ENCODE measurements at places on chromosomes 7 and 10.

DNA sequence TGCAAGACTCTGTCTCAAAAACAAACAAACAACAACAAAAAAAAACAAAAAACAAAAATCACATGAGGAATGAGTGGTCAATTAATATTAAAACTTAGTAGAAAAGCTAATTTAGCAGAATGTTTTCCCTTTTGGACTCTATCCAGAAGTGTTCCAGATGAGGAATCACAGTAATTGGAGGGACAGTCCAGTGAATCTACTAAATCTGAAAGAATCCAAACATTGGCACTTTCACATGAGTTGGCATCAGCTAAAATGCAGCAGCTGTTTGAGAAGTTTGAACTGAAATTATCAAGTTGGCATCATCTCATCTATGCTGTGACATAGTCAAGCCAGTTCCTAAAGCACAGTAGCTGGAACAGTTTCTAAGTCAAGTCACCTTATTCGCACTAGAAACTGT lies 367.8 kb downstream of the PPP1R3A start:
- no peak for DNase-seq

DNA sequence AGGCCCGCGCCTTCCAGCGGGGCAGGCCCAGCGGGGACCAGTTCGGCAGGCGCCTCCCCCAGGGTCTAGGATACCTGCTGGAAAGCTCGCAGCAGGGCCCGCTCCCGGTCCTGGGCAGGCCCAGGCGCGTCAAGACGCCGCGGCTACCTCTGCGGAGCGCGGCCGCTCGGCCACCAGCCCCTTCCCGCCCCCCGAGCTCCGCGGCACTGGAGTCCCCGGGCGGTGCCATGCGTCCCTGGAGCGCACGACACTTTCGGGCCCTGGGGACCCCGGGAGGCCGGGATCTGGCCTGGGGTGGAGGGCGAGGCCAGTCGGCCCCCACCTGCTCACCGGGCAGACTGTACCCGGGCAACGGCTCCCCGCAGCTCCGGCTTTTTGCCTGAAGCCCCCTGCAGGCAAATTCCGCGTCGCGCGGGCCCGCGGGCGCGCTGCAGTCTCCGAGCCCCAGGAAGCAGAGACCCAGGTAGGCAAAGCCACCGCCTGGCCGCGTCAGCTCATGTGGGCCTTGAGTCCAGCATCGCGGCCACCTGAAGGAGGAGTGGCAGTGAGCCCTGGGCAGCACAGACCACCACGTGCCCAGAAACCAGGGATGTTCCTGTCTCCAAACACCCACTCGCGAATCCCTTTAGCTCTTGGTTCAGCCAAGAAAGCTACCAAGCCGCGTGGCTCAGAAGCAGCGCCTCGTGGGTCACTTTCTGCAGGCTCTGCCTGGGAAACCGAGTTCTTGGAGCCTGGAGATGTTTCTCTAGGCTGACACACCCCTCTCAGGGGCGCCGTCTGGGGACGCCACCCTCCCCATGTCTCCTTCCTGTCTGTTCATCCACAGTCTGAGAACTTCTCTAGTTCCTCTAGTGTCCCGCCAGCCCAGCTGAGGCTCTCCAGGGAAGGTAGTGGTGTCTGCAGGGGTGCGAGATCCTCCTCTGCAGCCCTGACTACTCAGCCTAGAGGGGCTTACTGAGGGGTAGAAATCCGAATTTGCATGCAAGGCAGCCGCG lies 46.1 kb upstream of the APBB1IP start:
- DNase-seq = no peak

- DNase-seq = no peak
Measured at GRCh38 chr10:83978681-83979383, 160.5 kb upstream of the GHITM start.

GRCh38 chr10:72389014-72389413 lies 34.3 kb upstream of the DNAJB12 start:
- no peak for DNase-seq

GRCh38 chr7:117724898-117725297 lies 148.3 kb downstream of the CTTNBP2 start:
- no peak for DNase-seq

GRCh38 chr7:50450590-50451032 lies 461 bp upstream of the FIGNL1 start:
- DNase-seq = no peak

DNA sequence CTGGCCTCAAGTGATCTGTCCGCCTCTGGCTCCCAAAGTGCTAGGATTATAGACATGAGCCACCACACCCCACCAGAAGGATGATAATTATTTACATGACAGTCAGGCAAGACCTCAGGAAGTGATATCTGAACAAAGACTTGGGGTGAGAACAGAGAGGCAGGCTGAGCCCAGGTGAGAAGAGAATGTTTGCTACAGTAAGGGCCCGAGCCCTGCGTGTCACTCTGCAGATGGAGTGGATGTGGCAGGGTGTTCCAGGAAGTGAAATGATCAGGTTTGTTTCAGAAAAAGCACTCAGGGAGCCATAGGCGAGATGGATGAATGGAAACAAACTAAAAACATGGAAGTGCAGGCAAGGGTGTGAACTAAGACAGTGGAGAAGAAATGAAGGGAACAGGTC lies 22.2 kb downstream of the SFMBT2 start:
- no peak for DNase-seq

DNA sequence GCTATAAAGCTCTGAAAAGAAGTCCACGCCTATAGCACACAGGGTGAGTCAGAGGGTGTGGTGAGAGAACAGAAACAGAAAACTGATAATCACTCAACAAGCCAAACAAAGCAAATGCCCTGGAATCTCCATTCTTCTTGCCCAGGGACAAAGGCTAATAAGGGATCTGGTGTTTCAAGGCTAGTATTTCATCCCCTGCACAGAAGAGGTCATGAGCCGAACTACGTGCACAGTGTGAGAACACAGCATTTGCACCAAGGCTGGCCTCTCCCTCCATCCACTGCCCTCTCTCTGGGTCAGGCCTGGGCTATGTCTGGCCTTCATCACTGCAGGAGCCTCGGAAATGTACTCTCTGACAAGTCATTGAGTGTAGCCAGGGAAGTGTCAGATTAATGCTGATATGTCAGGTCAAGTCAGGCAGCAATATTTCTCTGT lies 42.7 kb downstream of the PRR15 start:
- no peak for DNase-seq

GRCh38 chr10:49056356-49056755 lies 59.0 kb downstream of the VSTM4 start:
- DNase-seq = no peak

- DNase-seq = no peak
Measured at GRCh38 chr10:4663162-4663992, 162.6 kb upstream of the AKR1E2 start.

DNA sequence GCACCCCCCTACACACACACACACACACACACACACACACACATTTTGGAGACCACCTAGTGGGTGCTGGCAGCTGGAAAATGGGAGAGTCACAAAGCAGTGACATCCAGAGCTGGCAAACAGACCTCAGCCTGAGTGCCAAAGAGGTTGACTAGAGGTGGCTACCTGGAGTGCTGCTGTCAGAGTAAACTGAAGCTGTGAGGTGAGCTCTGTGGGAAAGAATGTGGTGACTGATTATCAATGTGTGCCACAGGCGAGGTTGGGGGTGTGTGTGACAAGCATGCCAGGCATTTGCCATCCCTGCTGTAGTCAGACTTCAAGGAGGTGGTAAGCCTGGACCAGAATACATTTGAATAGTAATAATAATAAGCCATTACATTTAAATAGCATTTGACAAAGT lies 120.6 kb downstream of the SLIT1 start:
- no peak for DNase-seq

- DNase-seq = no peak
Measured at GRCh38 chr7:123929107-123929506, 4.1 kb downstream of the SPAM1 start.

DNA sequence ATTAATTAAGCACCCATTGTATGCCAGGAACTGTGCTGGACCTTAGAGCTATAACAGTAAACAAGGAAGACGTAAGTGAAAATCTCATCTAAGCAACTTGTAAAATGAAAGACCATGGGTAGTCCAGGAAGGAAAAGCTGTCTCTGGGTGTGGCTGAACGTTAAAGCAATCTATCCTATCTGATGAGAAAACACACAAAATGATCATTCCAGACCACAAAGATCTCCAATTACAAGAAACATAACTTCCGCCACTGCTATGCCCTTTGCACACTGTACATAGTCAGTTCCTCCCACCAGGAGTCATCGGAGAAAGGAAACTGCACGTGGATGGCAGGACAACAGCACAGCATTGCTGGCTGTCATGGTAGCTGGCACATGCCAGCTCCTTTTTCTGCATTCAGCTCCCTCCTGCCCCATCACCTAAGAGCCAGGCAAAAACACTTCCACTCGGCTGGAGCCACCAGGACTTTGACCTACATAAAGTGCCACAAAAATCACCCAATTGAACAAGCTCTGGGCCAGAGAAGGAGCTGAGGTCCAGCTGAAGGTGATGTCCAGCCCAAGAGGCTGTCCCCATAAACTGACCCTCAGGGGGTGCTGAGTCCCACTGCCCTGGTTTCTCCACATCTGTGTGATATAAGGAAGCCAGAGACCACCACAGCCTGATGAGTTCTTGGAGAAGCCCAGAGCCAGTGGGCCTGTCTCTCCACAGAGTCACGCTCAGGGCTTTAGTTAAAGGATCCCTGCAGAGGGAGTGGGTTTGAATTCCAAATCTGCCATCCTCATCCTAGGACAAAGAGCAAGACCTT lies 56.4 kb downstream of the STEAP1B start:
- DNase-seq = no peak

DNA sequence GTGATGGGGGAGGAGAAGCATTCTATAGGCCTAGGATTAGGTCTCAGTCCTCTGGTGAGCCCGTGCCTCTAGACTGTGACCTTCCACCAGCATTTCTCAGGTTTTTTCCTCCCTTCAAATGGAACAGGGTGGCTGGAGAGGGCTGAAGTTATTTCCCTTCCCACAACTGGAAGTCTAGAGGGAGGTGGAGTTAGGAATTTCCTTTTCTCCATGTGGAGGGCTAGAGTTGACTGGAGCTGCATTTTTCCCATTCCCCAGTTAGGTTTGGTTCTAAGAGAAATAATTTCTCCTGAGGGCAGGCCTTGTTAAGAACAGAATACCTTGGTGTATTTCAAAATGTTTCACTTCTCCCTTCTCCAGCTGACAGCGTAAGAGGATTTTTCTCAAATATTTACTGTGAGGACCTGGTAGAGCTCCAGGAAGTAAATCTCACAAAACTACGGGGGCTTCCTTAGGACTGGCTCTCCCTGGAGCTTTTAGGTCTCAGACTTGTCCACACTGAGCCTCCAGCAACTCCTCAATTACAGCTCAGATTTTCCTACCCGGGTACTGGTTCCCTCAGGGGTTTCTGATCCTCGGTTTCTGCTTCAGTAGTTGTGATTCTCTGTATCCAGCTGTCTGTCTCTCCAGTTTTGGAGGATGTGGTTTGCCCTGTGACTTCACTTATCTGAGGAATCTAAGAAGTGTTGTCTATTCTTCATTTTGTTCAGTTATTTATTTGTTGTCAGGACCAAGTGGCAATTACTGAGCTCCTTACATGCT lies 6.0 kb upstream of the REEP3 start:
- DNase-seq = no peak

GRCh38 chr10:107809889-107810288 lies 645.4 kb upstream of the SORCS1 start:
- no peak for DNase-seq
